HT1080 (cell line): ENCODE measurements at places on chromosomes 13 and 19.

GRCh38 chr13:95378603-95379002 lies 77.4 kb upstream of the ABCC4 start:
- no peak for DNase-seq

DNA sequence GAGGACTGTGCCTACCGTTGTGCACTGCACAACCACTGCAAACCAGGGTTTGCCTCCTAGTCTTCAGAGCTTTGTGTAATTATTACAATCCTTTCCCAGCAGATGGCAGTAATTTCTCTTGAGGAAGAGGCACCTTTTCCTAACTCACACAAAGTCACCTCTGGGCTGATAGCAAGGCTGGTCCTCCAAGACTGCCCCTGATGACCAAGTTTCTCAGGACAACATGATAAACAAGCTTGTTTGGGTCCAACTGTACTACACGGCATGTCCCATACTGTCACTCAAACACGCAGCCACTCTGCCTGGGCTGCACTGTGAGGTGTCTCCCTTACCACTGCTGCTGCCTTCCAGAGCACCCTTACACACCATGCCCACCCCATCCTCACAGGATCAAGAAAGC lies 39.3 kb downstream of the RFXAP start:
- peak; percentile 62 for DNase-seq

DNA sequence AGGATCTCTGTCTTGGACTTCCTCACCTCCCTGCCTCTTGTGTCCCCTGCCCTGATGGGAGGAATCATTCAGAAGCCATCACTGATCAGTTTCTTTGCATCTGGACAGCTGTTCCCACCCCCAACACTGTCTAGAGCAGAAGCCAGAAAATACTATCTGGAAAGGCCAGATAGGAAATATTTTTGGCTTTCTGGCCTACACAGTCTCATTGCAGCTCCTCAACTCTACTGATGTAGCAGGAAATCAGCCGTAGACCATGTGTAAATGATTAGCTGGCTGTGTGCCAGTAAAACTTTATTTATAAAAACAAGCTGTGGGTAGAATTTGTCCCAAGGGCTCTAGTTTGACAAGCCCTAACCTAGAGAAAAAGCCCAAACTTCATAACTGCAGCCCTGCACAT lies 5.6 kb downstream of the SIGLEC7 start:
- no peak for DNase-seq

GRCh38 chr19:37691881-37692504 lies 27.6 kb downstream of the ZNF607 start:
- no peak for DNase-seq

DNA sequence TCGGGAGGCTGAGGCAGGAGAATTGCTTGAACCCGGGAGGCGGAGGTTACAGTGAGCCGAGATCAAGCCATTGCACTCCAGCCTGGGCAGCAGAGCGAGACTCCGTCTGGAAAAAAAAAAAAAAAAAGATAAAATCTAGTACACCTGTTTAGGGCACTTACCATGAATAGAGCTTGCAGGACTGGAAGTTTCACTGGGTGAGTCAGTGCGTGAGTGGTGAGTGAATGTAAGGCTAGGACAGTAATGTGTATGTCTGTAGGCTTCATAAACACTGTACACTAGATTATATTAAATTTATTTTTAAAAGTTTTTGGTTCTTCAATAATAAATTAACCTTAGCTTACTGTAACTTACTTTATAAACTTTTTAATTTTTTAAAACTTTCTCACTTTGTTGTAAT lies 22.9 kb downstream of the PPP5C start:
- no peak for DNase-seq

- DNase-seq, result peak; percentile 19
Observed at GRCh38 chr13:110524541-110525257, 36.8 kb downstream of the RAB20 start.

DNA sequence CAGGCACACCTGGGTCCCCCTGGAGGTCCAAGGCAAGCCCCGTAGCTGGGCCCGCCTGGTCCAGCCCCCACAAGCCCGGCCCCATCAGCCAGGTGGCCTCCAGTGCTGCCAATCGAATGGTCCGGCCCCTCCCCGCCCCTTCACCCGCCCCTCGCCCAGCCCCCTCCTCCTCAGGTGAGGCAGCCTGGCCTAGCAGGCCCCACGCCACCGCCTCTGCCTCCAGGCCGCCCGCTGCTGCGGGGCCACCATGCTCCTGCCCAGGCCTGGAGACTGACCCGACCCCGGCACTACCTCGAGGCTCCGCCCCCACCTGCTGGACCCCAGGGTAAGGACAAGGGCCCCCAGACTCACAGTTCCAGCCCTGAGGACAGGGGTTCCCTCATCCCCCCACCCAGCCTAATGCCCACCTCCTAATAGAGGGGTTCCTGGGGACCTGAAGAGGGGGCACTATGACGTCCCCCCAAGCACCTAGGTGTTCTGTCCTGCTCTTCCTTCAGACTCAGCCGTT lies at the start of gene HPN:
Gene HPN, plus strand, starts transcription at position 174 of the 508 bp plus-strand sequence. CDS start 786 bp downstream, outside the sequence.
- no peak for DNase-seq

- DNase-seq, result peak; percentile 17
Observed at GRCh38 chr13:26653310-26653709, 95.8 kb downstream of the WASF3 start.

DNA sequence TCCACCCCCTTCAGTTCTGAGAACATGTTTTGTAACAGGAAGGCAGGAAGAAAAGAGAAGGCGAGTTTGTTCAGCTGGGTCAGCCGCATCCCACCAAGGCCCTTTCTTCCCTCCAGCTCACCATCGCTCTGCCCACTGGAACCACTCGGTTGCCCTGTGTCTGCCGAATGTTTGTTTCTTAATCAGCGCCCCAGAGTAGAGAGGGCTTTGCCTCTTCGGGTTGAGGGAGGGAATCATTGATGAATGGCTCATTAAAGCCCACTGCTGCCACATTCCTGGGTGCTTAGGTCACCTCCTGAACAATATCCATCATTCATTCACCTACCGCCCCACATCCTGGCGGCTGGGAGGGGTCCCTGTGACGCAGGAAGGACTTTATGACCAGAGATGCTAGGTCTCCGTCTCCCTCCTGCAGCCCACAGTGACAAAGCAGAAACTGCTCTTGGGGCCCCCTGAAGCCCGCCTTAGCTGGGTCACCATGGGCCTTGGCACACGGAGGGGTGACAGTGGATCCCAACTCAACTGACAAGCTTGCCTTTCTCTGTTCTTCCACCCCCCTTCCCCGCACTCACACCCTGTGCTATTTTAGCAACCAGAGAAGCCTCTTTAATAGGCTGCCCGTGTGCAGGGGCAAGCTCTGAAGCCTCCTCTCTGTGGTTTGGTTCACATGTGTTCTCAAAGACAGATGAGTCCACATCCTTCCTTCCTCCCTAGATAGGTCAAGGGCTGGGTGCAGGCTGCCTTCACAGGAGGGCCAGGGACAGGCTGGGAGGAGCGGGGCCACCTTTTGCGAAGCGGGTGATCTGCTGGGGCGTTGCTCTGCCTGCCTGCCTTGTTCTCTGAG lies 46.2 kb downstream of the ACTN4 start:
- peak; percentile 99 for DNase-seq

DNA sequence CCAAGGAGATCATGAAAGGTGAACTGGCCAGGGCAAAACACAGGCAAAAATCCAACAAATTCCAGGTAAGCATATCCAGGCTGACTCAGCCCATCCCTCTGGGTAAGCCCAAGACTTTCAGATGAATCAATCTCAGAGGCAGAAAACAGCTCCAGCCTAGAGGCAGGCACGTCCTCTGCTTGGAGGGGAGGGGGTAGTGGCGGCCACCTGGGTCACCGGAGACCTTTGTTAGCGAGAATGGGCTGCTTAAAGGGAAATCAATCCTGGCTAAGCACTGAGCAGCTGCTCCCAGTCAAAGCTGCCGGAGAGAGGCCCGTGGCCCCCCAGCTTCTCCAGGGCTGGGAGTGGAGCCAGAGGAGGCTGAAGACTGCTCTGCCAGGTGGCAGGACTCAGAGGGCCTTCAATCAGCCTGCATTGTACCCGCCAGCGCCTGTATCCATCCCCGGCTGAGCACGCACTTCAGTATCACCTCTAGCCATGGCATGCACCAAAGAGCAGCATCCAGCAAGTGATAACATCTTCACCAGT lies 48.2 kb downstream of the PIN1 start:
- no peak for DNase-seq

DNA sequence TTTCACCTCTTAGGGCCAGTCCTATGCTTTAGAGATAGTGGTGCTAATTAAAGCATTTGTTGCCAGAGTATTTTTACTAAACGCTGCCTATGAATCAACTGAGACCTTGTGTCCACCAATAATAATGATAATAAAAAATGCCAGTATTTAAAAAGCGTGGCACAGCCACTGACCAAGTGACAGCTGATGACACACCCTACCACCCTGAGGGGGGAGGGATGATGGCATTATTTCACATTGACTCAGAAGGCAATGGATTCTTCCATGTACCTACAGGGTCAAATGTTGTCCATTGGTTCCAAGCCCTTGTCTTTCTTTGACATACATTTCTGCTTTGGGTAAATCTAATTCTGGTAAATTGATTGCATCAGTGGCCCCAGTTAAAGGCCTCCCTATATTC lies 384.4 kb downstream of the DLEU7 start:
- no peak for DNase-seq

DNA sequence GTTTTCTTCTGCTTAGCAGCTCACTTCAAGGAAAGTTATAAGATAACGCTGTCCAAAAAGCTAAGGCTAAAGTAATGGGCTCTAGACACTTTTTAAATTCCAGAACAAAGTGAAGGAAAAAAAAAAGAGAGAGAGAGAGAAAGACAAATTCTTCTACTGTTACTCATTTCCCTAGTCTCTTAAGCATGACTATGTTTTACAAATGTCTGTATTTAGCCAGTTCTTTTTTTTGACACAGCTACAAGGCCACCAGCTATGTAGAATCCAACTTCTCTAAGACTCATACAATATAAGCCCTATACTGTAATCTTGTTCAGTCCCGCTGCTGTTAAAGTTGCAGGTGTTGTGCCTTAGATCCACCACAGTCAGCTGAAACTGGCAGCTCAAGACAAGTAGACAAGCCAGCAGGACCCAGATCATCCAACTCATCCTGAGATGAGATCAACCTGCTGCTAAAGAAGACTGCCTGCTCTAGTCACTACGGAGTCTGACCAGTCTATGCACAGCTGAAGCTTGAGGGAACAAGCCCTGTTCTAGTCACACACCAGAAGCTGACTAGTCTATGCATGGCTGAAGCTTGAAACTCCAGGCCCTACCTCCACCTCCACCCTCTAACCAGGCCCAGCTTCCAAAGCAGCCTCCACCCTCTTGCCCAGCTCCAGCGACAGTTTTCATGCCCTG lies 10.3 kb upstream of the ZNF83 start:
- DNase-seq, result no peak

- DNase-seq, result peak; percentile 5
Observed at GRCh38 chr13:57918086-57918485, 286.5 kb downstream of the PCDH17 start.

- DNase-seq, result peak; percentile 20
Observed at GRCh38 chr13:60402022-60402421, 5.0 kb downstream of the TDRD3 start.

- no peak for DNase-seq
Observed at GRCh38 chr13:105969761-105970160, 565.7 kb downstream of the EFNB2 start.

- DNase-seq, result no peak
Observed at GRCh38 chr13:78826312-78826711, 167.4 kb upstream of the OBI1 start.

DNA sequence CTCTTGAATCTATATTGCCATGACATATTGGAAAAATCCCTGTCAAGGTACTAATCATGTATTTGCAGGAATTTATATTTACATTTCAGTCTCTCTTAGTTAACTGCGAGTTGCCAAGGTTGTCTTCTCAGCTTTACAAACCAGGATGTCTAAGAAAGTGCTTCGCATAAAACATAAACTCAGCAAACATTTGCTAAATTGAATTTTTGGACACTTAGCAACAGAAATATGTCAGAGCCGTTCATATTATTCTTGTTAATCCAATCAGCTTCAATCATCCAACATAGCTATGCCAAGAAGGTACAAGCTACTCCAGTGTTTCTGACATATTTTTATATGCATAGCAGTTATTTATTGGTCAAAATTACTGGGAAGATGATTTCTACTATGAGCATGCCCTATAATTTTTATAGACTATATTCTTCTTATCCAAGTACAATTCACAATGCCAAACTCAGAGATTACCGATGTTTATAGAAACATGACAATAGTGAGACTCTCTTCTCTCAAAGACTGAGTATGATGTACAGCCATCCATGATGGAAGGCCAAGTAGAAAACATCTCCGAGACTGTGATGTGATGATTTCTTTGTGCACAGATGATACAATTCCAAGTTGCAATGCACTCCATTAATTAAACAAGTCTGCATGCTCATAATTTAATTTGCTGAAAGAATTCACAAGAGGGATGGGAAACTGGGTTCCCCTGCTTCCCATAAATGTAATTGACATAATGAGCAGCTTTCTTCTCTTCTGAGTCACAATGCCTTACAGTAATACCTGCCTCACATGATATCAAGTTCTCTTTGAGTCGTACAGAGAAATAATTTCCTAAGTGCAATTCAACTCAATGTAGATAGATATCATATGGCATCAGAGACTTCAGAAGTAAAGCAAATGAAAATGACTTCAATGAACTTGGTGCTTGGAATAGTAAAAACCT lies 776.3 kb downstream of the EFNB2 start:
- no peak for DNase-seq

- no peak for DNase-seq
Observed at GRCh38 chr13:75307370-75307949, 174.5 kb downstream of the TBC1D4 start.

- peak; percentile 26 for DNase-seq
Observed at GRCh38 chr19:10718205-10719196, 622 bp downstream of the DNM2 start.

DNA sequence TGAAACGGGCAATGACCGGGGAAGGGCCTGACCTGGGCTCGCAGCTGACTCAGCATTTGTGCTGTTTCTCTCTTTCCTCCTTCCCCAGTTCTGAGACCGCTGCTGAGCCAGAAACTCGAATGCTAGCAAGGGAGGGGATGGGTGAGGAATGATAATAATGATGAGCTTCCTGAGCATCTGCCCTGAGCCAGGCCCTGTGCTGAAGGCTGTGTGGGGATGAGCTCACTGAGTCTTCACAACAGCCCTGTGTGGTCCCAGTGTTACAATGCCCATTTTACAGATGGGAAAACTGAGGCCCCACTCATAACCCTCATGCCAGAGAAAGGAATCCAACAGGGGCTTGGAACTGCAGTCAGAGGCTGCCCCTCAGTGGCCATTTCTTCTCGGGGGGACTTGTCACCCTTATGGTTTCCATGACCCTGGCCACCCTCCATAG lies 8.1 kb downstream of the SULT2B1 start:
- DNase-seq, result no peak
